ENCODE measurements at places on chromosomes 11 and 22.

- peak; percentile 56 for DNase-seq
Observed at GRCh38 chr11:44600839-44601383, 35.4 kb downstream of the CD82 start.

GRCh38 chr11:18703001-18703763, 4.6 kb downstream of the TMEM86A start:
- DNase-seq = peak; percentile 71

DNA sequence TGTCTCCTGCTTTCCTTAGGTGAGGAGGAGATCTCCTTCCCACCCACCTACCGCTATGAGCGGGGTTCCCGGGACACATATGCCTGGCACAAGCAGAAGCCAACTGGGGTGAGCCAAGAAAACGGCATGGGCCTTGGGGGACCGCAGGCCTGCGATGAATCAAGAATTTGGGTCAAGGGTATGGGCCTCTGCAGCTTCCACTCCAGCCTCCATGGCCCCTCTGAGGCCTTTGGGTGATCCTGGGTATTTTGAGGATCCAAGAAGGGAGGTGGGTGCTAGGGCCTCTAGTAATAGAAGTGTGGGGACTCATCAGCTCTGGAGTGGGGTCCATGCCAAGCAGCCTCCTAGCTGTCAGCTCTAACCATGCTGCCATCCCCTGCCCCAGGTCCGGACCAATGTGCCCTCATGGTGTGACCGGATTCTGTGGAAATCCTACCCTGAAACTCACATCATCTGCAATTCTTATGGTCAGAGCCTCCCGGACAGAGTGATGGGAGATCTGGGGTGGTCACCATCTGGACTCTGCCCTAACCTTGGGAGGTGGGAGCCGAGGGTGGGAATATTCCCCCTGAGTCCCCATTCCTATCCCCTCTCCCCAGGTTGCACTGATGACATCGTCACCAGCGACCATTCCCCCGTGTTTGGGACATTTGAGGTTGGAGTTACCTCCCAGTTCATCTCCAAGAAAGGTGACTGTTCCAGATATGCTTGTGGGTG, 8.6 kb downstream of the INPPL1 start:
- no peak for DNase-seq

- DNase-seq = no peak
Observed at GRCh38 chr11:32154275-32154674, 63.4 kb downstream of the RCN1 start.

DNA sequence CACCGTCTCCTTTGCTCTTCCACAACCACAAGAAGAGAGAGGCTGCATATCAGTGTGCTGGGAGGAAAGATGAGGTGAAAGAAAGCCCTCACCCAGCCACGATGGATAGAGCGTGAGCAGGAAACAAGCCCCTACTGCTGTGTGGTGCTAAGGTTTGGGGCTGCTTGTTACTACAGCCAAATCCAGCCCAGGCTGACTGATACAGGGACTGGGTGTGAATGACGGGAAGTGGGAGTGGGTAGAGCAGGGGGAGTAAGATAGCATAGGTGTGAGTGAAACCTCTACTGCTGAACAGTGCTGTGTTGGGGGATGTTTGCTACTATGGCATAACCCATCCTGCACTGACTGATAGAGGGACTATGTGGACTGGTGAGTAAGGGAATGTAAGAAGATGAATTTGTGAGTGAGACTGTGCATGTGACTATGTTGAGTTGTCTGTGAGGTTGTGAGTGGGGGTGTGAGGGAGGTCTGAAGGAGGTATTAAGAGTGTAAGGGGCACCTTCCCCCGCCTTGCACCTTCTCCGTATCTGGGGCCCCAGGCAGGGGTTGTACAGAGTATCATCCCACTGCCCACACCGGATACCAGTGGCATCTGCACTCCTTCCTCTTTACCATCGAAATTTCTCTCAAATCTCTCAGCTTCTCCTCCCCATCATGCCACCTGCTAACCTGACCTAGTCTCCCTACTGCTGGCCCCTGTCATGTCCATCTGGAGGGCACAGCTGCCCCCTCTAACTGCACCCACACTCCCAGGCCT, 91.5 kb downstream of the MN1 start:
- DNase-seq = no peak

- DNase-seq = no peak
Observed at GRCh38 chr22:22425356-22425755, 83.2 kb downstream of the ZNF280B start.

GRCh38 chr22:26922806-26923205, 265.4 kb downstream of the MIAT start:
- no peak for DNase-seq

- peak; percentile 30 for DNase-seq
Observed at GRCh38 chr11:59615120-59615636, 396 bp downstream of the OSBP start.

- DNase-seq = no peak
Observed at GRCh38 chr22:43969021-43969878, 14.0 kb downstream of the SAMM50 start.

DNA sequence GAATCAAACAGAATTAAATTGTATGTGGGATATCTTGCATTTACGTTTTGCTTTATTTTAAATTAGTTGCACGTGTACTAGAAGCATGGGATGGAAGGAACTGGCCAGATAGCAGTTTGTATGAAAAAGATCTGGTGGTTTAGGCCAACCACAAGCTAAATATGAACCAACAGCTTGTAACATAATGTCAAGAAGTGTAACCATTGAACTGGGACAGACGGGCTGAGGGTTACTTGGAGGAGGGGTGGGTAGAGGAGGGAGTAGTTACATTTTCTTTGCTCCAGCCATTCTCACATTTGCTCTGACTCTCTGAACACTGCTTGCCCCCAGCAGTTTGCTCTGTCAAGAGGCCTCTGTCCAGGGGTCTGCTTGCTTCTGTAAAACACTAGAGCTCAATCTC, 31.7 kb upstream of the CXCR5 start:
- no peak for DNase-seq

DNA sequence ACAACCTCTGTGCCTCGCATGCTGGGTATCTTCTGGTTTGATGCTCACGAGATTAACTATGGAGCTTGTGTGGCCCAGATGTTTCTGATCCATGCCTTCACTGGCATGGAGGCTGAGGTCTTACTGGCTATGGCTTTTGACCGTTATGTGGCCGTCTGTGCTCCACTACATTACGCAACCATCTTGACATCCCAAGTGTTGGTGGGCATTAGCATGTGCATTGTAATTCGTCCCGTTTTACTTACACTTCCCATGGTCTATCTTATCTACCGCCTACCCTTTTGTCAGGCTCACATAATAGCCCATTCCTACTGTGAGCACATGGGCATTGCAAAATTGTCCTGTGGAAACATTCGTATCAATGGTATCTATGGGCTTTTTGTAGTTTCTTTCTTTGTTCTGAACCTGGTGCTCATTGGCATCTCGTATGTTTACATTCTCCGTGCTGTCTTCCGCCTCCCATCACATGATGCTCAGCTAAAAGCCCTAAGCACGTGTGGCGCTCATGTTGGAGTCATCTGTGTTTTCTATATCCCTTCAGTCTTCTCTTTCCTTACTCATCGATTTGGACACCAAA, 516 bp downstream of the OR52J3 start:
- DNase-seq = no peak

DNA sequence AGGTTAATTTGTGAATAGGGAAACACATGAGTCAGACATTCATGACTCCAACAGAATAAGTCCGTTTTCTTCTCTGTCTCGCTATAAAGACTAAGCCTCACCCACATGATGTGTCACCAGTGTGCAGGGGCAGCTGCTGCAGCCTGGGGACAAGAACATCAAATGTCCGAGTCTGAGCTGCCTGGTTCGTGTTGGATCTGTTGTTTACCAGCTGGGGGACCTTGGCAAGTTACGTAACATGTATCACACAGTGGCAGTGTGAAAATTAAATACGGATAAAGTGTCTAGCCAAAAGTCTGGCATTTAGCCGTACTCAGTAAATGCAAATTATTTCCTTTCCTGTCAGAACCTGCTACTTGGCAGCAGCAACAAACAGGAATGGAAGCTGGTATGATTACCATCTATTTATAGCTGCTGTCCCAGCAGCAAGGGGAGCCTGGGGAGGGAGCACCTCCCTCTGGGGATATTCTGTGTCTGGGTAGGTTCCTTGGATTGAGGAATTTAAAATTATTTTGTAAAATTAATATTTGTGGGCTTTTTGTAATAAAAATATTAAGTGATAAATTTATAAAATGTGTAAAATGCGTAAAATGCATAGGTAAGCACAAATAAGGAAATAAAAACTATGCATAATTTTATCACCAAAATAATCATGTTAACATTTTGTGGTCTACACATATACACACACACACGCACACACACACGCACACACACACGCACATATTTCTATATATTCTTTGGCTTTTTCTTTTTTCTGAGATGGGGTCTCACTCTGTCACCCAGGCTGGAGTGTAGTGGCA, 1.3 kb upstream of the CLDN25 start:
- no peak for DNase-seq

DNA sequence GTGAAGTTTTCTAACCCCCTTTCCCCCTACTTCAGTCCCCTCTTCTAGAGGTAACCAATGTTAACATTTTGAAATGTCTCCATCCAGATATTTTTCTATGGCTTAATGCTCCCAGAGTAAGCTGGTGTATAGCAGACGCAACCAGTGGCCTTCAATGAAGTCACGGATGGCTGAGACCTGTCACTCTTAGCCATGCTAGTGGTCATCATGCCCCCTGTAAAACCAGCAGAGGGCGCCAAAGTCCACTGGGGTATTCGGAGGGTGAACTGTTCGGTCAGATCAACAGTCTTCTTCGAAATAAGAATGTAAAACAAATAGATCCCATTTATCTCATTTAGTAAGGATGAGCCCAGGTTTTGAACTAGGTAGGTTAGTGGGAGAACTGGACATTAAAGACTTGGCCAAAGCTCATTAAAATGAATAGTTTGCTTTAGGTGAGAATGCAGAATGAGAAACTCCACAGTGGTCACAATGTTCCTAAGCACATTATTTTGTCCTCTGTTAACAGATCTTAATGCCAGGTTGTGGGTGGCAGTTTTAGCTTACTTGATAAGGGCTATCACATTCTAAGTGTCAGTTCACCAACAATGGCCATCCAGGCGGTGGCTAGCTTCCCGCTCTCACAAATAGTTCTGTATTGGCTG, 8.6 kb upstream of the MMP8 start:
- DNase-seq = peak; percentile 19

DNA sequence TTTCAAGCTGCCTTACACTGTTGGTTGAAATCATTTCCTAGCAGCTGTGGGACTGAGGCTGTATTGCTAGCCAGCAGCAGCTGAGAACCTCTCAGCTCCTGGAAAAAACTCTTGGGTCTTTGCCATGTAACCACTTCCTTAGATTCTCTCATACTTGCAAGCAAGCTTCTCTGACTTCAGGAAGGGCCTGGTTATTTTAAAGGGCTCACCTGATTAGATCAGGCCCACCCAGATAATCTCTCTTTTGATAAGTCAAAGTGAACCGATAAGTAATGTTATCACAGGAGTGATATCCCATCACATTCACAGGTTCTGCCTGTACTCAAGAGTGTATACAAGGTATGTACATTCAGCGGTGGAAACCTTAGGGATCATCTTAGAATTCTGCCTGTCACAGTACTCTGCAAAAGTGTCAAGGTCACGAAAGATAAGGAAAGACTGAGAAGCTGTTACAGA, 7.4 kb upstream of the CLPB start:
- no peak for DNase-seq

- DNase-seq = no peak
Observed at GRCh38 chr11:132683602-132684001, 848.7 kb downstream of the OPCML start.

- no peak for DNase-seq
Observed at GRCh38 chr22:48222742-48223487, 1460.5 kb downstream of the TBC1D22A start.

DNA sequence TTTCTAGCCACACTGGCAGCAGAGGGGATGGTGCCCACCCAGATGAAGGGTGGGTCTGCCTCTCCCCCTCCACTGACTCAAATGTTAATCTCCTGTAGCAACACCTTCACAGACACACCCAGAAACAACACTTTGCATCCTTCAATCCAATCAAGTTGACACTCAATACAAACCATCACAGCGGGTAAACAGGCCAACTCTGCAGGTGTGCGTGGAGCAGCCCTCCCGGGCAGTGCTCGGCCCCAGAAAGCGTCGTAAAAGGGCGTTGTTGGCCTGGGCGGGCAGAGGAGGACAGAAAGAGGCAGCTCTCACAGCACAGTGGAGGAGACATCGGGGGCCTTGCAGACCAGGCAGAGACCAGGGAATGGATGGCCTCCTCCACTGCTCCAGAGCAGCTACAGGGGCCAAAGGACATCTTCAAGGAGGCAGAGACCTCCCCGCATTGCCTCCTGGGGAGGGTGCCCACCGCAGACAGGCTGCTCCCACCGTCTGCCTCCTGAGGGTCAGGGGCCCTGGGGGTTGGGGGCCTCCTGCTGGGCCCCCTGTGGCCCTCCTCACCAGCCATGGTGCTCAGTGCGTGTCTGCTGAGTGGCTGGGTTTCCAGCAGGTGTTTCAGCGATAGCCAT, 56.1 kb upstream of the FADD start:
- DNase-seq = no peak

DNA sequence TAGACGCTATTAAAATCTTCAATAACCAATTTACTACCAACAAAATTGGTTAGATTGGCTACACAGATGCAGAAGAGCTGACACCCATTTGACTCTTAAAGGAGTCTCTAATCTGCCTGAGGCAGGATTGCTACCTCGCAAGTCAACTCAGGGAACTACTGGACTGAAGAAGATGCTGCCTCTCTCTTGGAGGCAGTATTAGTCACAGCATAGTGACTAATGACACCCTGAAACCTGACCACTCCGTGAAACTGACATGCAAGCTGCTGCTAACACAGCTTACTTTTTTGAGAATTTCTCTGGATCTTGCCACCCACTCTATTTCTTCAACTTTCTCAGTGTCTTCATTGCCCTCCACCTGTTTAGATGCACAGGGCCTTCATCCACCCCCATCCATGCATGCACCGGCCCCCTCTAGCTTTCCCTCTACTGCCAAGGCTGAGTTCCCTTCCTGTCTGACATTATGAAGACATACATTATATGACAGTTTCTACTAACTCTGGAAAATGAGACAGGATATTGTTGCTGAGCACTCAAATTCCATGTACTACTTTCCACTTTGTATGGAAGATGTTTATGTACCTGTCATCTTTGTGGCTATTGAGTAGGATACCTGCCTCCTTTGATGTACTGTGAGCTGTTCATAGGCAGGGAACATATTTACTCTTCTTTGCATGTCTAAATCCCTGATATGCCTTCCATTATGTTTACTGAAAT, 183.2 kb downstream of the MSANTD4 start:
- DNase-seq = no peak

DNA sequence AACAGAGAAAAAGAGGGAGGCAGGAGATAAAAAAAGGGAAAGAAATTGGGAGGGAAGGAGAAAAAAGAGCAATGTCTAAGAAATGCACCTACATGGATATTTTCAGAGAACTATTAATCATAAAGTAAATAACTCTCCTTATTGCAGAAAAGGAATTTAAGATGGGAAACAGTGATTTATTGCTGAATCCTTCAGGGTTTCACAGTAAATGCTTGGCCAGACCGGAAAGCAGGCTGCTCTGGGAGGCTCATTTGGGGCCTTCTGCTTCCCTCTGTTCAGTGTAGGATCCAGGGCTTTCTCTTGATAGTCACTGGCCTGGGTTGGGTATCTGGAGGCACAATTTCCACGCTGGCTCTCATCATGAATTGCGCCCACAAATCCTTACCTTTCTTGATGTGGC, 324.3 kb upstream of the SORL1-AS1 start:
- DNase-seq = no peak
